Mesothelial cell of epicardium (in vitro differentiated cells): ENCODE measurements at places on chromosomes 13 and 19. TPM values are rescaled to one million over a fixed set of nuclear protein-coding genes. Genes with fewer than 3 reads are reported as not detected.

The CRB3 gene
- total RNA-seq: 18.9 to 21.9 TPM (median 20.6 TPM) in 3 replicates

The KANK3 gene
- 1.8 to 2.3 TPM (median 2.1 TPM) in 3 replicates for total RNA-seq

The SIGLEC10 gene
- not detected in 3 replicates for total RNA-seq

The ZNF235 gene
- total RNA-seq: 12.5 to 14.0 TPM (median 13.2 TPM) in 3 replicates

The C19orf38 gene
- 2.0 to 2.5 TPM (median 2.3 TPM) in 3 replicates for total RNA-seq

The CBY2 gene
- total RNA-seq: not detected in 3 replicates

The DMKN gene
- total RNA-seq: 161 to 172 TPM (median 171 TPM) in 3 replicates

The IGFL2 gene
- total RNA-seq: 2.0 to 3.7 TPM (median 3.7 TPM) in 3 replicates

The LACC1 gene
- 2.0 to 2.3 TPM (median 2.1 TPM) in 3 replicates for total RNA-seq

The DZIP1 gene
- 57.6 to 62.8 TPM (median 62.7 TPM) in 3 replicates for total RNA-seq

The VAV1 gene
- total RNA-seq: not detected in 3 replicates

The C1QTNF9B gene
- total RNA-seq: not detected in 3 replicates

The POU4F1 gene
- not detected in 3 replicates for total RNA-seq

The CCDC106 gene
- 20.8 to 24.0 TPM (median 23.6 TPM) in 3 replicates for total RNA-seq

The TNFSF13B gene
- 1.1 to 2.1 TPM (median 1.6 TPM) in 3 replicates for total RNA-seq

The KASH5 gene
- not detected in 3 replicates for total RNA-seq

The CDX2 gene
- 0.05 to 0.16 TPM in 2 of 3 replicates, not detected in the other for total RNA-seq

The TUBA3C gene
- not detected in 3 replicates for total RNA-seq

The SLAIN1 gene
- total RNA-seq: 32.8 to 33.4 TPM (median 32.9 TPM) in 3 replicates

The METTL21C gene
- not detected in 3 replicates for total RNA-seq

The NLRP5 gene
- total RNA-seq: not detected in 3 replicates

The PSG7 gene
- total RNA-seq: not detected in 3 replicates

The FXYD3 gene
- 5.5 to 8.3 TPM (median 6.6 TPM) in 3 replicates for total RNA-seq

The LILRA5 gene
- not detected in 3 replicates for total RNA-seq

The RFPL4A gene
- not detected in 3 replicates for total RNA-seq

The CD37 gene
- not detected in 3 replicates for total RNA-seq

The MAST1 gene
- total RNA-seq: 4.0 to 5.8 TPM (median 4.4 TPM) in 3 replicates

The SIGLEC8 gene
- not detected in 3 replicates for total RNA-seq

The PAK4 gene
- 101 to 103 TPM (median 102 TPM) in 3 replicates for total RNA-seq

The LRRC25 gene
- 0.18 to 0.29 TPM in 2 of 3 replicates, not detected in the other for total RNA-seq

The CLEC17A gene
- not detected in 3 replicates for total RNA-seq

The TMEM86B gene
- total RNA-seq: 5.9 to 6.7 TPM (median 6.7 TPM) in 3 replicates

The CFAP97D2 gene
- not detected in 3 replicates for total RNA-seq

The PRR22 gene
- 5.4 to 6.0 TPM (median 5.9 TPM) in 3 replicates for total RNA-seq
